ENCODE measurements at places on chromosomes 5 and 9.

DNA sequence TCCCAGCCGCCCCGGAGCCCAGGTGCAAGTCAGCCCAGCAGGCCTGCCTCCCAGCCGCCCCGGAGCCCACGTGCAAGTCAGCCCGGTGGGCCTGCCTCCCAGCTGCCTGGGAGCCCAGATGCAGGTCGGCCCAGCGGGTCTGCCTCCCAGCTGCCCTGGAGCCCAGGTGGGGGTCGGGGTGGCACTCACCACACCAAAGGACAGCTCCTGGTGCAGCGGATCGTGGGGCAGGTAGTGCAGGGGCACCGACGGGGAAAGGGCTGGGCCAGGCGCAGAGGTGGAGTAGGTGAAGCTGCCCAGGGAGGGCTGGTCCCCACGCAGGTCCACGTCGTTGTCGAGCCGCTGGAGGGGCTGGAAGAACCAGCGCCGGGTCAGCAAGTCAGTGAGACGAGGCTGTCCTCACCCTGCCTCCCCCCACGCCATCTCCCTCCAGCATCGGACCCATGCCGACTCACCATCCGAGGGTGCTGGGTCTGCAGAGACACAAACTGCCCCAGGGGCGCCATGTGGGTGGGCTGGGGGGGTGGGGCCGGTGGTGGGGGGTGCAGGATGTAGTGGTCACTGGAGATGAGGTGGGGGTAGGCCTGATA, 6.7 kb downstream of the RNF44 start:
- no peak for DNase-seq

- no peak for DNase-seq
Observed at GRCh38 chr9:2853517-2853916, 9.6 kb upstream of the PUM3 start.

DNA sequence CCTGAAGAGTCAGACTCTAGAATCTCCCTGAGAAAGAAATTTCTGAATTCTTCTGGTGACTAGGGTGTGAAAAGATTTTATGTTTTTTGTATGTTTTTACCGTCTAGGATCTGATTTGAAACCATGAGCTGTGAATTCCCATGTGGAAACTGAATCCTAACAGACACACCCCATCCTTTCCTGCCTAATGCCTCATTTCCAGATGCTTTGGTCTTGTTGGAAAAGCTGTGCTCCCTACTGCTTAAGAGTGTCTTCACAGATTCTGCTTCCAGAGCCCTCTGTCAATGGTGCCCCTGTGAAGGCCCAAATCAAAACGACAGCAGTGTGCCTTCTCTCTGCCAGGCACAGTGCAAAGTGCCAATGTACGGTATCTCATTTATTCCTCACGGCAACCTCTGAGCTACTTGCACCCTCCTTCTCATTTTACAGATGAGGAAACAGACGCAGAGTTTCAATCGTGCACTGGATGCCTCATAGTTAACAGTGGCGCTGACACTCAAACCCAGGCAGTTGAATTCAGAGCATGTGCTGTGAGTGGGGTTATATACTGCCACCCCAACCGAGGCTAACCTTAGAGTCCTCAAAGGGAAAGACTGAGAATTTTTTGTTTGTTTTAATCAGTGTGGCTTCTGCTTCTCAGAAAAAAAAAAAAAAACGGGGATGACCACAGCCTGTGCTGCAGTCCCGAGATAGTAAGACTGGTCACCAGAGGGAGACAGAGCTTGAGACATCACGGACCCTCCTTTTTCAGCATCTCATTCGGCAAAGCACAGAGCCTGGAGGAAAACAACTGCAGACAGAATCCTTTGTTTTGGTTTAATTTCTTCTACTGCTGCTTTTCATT, 188.4 kb downstream of the SNCAIP start:
- peak; percentile 13 for DNase-seq

DNA sequence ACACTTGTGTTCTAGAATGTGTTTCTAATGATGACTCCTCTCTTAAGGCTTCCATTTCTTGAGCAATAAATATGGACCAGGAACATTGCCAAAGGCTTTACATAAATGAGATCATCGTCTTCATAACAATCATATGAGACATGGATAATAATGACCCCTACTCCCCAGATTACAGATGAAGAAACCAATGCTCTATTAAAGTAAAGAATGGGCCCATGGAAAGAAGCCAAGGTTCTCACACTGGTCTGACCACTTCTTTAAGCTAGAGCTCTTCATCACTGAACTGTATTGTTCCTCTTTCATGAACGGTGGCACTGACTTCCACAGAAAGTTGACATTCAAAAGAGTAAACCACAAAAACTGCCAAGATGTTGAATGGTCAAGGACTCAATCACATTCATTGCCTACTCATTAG, 65.3 kb downstream of the MARCHF3 start:
- DNase-seq: peak; percentile 3

DNA sequence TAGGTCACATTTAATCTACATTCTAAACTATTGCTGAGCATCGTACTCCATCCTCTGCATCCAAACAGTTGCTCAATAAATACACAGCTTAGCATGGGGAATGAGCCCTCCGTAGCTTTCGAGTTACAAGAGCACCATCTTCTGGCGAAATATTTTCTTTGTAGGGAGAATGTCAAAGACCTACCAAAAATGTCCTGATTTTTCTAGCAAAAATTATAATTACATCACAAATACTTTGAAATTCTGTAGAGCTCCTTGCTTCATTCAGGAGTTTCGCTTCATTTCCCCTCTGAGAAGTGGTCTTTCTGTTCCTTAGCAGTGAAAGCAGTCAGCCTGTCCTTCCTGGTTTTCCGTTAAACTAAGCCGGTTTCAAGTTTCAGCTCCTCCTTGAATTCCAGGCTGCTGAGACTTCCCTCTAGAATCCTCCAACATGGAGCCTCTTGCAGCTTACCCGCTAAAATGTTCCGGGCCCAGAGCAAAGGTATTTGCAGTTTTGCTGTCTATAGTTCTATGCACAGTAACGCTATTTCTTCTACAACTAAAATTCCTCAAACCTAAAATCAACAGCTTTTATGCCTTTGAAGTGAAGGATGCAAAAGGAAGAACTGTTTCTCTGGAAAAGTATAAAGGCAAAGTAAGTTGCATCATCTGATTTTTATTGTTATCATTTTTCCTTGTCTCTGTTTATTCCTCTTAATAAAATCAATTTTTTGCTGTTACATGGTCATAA, at the start of gene GPX8:
Gene GPX8 (plus strand): TSS at position 409 of the 730 bp plus-strand sequence. CDS start 22 bp downstream, at position 431.
- DNase-seq: no peak

- DNase-seq: no peak
Observed at GRCh38 chr5:18380729-18381362, 746.6 kb downstream of the TAF11L14 start.

GRCh38 chr9:129384491-129385210, 206.6 kb upstream of the IER5L start:
- no peak for DNase-seq

DNA sequence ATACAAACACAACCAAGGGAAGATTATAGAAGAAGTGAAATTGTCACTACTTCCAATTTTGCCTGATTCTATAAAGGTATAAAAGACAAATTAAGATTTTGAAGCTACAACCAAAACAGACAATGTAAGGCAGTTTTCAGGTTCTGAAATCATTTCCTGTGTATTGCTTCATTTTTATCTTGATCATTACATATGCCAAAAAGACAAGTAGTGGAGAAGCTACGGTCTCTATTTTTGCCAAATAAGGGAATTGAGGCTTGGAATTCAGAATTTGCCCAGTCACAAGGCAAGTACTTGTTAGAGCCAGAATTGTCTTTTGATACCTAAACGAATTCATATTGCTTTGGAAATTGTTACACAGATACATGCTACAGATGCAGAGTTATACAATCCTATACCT, 20.6 kb downstream of the EDIL3 start:
- no peak for DNase-seq

DNA sequence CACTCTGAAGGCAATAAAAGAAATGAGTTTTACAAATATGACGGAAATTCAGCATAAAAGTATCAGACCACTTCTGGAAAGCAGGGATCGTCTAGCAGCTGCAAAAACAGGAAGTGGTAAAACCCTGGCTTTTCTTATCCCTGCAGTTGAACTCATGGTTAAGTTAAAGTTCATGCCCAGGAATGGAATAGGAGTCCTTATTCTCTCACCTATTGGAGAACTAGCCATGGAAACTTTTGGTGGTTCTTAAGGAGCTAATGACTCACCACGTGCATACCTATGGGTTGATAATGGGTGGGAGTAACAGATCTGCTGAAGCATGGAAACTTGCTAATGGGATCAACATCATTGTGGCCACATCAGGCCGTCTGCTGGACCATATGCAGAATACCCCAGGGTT, 93.5 kb upstream of the RGMB start:
- no peak for DNase-seq

DNA sequence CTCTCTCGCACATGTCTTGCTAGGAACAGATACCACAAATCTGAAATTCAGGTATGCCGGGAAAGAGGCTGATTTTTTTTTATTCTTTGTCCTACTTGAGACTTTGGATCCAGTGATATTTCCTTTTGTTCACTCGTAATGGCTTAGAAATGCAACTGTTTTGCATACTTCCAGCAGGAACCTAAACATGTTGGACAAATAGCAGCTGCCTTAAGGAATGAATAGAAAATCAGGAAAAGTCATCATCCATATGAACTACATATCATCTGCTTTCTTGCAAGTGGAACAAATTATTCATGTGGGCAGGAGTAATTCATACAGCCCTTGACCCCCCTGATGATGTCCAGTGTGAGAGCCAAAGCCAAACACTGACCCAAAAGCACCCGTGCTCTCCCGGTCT, 17.4 kb downstream of the TTC39B start:
- DNase-seq: no peak

DNA sequence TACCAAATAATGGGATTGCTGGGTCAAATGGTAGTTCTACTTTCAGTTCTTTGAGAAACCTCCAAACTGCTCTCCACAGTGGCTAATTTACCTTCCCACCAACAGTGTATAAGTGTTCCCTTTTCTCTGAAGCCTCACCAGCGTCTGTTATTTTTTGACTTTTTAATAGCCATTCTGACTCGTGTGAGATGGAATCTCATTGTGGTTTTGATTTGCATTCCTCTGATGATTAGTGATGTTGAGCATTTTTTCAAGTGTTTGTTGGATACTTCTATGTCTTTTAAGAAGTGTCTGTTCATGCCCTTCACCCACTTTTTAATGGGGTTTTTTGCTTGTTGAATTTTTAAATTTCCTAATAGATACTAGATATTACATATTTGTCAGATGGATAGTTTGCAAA, 28.4 kb upstream of the SUSD1 start:
- no peak for DNase-seq

DNA sequence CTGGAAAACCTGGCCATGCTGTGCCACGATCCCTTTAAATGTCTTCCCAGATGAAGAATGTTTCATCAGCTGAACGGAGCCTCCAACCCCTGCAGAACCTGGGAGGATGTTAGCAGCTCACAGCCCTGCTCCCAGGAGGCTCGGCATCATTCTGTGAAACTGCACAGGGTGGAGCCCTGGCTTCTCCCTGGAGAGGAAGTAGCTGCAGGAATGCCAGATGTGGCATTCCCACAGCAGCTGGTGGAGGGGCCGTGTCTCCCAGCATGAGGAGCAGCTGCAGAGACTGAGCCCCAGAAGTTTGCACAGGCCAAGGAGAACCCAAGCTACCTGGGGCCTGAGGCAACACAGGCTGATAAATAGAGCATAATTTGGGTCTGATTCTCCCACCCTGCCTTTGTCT, 165.8 kb upstream of the MAP3K1 start:
- no peak for DNase-seq

DNA sequence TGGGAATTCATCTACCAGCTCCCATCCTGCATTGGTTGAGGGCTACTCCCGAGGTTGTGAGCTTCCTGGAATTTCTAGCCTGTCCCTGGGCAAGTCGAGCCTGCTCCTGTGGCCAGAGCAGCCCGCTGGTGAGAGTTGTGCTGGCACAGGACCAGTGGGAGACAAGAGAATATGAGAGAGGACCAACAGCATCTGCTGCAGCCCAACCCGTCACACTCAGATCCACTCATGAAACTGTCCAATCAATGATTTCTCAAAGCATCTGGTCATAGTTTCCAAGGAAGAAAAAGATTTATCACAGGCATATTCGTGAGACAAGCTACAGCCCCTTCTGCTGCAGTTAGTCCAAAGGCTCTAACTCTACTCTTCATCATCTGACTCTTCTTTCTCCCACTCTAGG, 64.4 kb upstream of the RAI14 start:
- DNase-seq: no peak

- DNase-seq: no peak
Observed at GRCh38 chr5:68545636-68546295, 330.2 kb downstream of the PIK3R1 start.

GRCh38 chr9:81377921-81378320, 311.4 kb downstream of the TLE1 start:
- no peak for DNase-seq

- DNase-seq: peak; percentile 34
Observed at GRCh38 chr5:57221049-57221568, 47.2 kb downstream of the GPBP1 start.

GRCh38 chr9:96186591-96187011, 115.4 kb downstream of the HSD17B3 start:
- DNase-seq: no peak

DNA sequence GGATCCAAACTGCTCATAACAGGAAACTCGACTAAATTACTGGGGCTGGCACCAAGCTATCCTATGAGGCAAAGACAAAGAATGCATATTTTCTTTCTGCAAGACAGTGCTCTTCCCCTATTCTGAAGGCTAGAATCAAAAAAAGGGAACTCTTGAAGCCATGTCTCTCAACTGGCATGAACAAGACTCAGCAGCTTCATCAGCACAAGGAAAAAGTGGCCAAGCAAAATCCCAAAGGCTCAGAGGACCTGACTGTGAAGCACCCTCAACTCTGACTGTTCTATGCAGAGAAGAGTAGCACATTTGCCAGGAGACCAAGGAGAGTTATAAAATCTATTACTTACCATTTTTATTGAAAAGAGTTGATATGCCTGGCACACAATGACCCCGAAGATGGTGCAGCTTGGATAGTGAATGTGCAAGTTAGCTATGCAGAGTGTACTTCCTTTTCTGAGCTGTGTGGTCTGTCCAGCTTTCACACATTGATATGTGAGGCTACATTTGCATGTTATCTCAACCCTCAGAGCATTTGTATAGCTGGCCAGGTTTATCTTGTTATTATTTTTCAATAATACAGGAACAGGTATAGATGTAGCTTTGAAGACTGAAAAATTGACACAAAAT, 51.0 kb upstream of the FYB1 start:
- DNase-seq: no peak

GRCh38 chr5:6319116-6319515, 59.2 kb downstream of the MED10 start:
- no peak for DNase-seq

DNA sequence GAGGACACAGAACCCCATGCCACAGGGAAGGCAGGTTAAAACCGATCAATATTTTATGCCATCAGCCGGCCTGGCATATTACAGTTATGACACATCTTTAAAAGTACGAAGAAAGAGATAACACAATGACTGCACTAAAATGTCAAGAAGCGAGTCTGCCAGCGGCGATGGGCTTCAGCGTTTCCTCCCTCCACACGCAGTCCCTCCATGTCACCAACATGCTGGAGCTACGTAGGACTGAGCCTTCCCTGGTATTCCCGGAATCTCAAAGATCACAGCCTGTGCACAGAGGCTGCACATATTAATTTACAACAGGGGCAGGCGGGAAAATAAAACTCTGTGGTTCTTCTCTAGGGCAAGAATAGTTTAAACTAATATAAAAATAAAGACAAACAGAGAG, 257.7 kb downstream of the IRX1 start:
- DNase-seq: no peak

All from NCI-H1105 treated with DMSO at 0.1 percent for 48 hours (cell line).